CD4-positive, alpha-beta T cell treated with Interleukin-10 for 1 hour (primary cell): ENCODE measurements at places on chromosomes 2 and 18.

- DNase-seq = peak; percentile 6
Observed at GRCh38 chr18:63578357-63578958, 8.7 kb upstream of the SERPINB13 start.

GRCh38 chr18:62933261-62933887 lies 218.0 kb downstream of the PHLPP1 start:
- no peak for DNase-seq

- DNase-seq = no peak
Observed at GRCh38 chr18:4524096-4524495, 69.0 kb upstream of the DLGAP1 start.

DNA sequence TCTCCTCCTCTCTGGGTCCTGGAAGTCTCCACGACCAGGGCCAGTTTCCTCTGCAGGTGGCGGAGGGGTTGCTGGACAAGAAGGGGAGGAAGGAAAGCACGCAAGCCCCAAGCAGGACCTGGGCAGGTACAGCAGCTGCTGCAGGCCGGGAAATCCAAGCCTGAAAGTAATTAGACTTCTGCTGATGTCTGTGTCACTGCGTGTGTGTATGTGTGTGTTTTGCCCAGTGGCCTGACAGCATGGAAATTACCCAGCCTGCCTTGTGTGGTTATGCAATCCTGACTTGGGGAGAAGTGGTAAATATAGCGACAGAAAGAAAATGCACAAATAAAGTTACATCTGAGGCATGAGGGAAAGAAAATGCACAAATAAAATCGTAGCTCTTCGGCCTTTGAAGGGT lies 121.8 kb upstream of the ZBTB14 start:
- DNase-seq = no peak

DNA sequence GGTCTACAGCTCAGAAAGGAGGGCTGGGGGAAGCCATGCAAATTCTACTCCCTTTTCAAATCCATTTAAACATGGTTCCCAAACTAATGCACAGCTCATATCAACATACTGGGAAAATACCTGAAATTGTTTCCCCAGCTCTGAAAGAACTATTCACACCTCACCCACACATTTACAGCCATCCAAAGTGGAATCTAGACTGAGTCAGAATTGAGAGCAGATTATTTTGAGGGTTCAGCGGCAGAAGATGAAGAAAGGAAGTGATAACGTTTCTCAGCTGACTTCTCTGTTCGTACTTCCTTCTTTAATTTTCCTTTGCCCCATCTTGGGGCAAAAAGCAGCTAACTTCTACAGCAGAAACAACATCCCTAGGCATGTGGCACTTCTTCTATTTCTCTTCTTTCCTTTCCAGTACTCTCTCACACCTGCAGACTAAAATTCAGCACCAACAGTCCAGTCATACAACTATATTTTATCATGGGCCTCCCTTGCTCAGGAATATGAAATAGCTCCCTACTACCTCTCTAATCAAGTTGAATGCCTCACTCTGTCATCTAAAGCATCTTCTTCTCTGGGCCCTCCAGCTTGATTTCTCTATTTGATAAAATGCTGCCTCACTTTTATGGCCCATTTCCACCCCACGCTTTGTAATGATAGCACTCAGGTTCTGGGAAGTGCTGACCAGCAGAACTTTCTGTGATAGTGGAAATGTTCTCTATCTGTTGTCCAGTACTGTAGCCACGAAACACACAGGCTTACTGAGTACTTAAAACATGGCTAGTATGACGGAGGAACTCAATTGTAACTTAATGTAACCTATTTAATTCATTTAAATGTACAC lies 35.9 kb downstream of the ARHGAP25 start:
- DNase-seq = peak; percentile 47

- DNase-seq = no peak
Observed at GRCh38 chr2:56288838-56289580, 105.2 kb downstream of the CCDC85A start.
